ENCODE measurements at places on chromosomes 12 and 14.

DNA sequence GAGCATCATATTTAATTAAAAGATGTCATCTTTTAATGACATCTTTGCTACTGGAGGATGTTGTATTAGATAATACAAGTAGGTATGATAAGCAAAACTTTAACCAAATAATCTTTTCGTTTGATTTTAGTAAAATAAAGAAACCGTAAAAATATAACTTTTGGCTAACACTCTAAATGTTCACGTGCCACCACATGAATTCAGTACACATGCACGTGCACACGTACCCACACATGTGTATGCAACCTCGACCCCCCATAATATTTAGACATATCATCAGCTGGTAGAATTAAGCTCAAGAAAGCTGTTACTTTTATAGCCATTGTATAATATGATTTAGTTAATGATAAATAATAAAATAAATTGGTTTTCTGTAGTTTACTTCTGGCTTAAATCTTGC, 566.6 kb upstream of the FBXO33 start:
- DNase-seq, result no peak

DNA sequence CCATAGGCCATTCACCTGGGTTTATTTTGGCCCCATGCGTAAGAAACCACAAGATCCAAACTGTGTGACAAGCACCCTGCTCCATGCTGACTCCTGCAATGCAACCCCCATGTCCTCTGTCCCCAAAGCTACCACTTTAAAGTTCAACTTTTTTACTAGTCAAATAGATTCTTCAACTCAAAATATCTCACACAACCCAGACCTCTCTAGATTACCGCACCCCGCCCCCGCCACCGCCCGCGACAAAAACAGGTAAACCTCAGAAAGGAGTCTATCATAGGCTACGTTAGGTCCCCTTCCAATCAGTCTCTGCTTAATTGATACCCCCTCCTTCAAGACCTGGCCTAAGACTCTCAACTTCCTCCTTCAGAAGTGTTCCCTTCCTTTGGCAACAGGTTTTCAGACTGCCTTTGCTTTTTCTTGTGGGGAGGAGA, 2.2 kb downstream of the ZFP36L1 start:
- DNase-seq, result no peak

DNA sequence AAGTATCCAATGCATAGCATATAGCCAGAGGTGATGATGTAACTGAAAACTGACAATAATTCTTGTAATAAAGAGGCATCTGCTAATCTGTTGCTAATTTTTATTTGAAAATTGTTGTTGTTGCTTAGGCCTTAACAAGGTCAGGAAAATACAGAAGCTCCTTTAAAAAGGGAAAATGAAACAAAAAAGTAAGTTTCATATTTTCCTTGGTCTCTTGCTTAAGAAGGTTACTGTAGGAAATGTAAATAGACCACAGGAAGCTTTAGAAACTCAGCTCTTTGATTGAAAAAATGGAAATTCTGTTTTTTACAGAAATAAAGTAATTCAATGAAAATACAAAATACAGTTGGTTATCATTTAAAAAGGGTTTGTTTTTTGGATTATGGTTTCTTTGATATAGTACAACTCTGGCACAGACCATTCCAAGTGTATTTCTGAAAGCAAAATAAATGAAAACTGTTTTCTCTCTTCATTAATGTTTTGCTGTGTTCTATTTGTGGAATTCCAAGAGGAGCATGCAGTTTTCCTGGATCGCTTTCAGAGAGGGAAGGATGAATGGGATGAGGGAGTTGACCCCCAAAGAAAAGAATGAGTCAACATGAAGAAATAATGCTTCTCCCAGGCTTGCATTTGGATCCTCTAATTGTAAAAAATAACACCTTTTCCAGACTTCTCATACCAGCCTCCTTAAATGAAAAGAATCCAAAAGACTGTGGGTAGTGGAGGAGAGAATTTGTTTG, 398.0 kb upstream of the FAR2 start:
- no peak for DNase-seq

DNA sequence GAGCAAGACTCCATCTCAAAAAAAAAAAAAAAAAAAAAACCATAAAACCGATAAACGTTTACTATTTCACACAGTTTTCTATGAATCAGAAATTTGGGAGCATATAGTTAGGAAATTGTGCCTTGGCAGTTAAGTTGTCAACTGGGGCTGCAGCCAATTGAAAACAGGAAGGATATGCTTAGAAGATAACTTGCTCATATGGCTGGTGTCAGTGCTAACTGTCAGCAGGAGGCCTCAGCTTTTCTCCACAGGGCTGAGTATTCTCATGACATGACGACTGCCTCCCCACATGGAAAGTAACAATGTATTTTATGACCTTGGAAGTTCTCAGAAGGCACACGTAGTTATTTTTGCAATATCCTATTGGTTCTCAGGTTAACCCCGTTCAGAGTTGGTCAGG, 29.6 kb upstream of the OR5AU1 start:
- DNase-seq, result no peak

- DNase-seq, result no peak
Measured at GRCh38 chr14:64704743-64705380, 638 bp downstream of the PLEKHG3 start.

GRCh38 chr12:48198672-48198971, 4.5 kb downstream of the OR10AD1 start:
- no peak for DNase-seq

DNA sequence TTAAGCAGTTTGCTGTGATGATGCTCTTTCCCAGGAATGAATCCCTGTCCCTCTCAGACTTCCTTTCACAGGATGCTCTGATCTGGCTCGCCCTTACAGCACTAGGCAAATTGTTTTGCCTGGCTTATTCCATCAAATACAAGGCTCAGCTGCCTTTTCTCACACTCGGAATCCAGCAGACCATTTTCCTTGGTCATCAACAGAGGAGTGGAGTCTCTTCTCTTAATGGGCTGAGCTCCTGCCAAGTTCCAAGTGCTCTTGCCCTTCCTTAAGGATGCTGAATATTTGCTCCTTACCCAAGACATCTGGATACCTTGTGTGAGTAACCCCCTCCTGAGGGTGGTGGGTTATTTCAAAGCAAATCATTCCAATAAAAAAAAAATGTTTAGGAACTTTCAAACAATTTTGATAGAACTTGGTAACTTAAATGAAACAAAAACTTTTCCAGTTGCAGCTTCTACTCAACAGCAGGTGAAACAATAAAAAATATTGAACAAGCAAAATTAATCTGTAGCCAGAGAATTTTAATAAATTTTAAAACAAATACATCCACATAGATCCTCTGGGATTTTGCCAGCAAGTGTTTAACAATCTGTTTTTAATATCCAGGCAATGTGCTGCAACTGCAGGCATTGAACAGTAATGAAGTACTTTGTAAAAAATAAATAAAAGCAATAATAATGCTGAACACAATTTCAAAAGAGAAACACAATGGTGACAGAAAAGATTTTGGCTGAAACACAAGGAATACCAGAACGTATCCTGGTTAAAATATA, 264.0 kb upstream of the FAR2 start:
- no peak for DNase-seq

DNA sequence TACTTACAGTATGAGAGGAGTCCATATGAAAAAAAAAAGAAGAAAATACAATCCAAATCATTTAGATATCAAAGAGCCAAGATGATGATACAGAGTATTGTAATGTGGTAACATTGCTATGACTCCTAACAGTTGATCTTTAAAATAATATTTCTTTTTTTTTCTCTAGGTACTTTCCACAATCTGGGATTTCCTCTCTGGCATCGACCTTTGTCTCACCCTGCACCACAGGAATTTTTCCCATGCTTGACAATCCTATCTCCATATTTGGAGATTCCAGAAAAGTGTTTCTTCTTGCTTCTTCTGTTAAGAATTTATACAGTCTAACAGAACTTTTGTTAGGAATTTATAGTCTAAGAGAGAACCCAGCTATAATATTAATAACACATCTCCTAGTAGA, 184.4 kb downstream of the ITPR2 start:
- peak; percentile 79 for DNase-seq

DNA sequence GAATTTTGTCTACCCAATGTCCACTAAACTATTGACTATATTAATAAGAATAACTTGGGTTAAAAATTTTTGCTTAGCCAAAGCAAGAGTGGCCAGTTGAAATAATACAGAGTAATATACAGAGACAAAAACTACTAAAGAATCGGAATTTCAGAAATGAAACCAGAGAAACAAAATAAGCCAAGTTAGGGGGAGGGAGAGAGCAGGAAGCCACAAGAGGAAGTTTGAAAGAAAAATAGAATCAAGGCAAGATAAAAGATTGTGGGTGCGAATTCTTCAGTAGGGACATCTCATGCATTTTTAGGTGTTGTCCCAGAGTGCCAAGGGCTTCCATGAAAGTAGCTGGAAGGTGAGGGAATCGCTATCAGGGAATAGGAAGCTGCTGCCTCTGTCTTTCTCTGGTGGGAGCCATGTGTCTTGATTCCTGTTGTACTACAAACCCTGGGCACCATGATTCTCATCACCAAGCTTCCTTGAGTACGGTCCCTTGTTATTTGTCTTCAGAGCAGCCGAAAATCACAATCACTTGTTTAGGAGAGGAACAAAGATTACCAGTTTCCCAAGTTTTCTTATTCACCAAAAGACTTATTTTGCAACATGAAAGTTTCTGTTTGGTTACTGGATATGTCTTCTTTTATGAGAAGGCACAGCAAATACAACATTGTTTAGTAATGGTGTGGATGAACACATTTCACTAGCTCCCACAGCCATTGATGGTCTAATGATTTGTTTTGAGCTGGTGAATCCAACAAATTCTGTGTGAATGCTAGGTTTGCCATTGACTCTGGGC, 16.7 kb downstream of the NEUROD4 start:
- DNase-seq, result no peak

DNA sequence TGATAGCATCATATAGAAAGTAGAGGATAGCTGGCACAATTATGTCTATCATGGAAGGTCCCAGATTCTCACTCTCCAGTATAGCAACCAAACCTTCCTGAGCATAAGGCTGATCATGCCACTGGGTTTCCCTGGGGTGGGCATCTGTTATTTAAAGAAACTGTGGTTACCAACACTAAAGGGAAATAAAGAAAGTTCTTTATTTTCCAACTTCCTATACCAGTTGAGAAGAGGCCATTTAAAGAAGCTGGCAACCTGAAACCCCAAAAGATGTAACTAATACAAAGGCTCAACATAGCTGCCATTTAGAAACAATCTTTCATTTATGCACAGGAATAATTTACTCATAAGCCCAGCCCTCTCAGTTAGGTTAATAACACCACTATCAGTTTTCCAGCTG, 3.1 kb downstream of the BCAT1 start:
- DNase-seq, result no peak

DNA sequence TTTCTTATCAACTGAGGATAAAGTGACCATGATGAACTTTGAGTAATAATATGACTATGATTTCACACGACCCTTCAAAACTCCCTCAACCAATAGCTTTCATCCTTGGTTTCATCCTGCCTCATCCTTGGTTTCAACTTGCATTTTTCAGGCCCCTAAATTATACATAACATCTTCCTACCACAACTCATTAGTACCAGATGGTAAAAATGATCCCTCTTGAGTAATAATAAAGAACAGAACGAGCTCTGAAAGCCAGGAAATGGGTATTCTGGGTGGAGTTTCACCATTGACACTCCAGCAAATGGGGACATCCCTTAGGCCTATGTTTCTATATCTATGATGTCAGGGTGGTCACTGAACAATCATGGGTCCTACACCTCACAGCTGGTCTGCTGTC, 72.1 kb upstream of the LMNTD1 start:
- DNase-seq, result no peak

GRCh38 chr14:101737414-101738339, 23.8 kb upstream of the PPP2R5C start:
- DNase-seq, result no peak

DNA sequence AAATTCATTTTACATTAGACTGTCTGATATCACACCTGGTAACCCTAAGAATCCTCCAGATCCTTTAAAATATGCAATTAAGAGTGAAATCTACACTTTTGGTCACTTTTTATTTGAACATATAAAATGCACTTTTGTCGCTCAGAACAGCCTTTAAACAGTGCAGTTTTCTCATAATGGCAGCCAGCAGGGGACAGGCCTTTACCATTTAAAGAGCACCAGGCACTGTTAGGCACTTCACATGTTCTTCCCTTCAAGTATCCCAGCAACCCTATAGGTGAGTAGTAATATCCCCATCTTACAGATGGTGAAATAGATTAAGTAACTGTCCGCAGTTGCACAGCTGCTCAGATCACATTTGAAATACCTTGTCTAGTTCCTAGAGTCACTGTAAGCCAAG, 11.3 kb upstream of the SAMD4A start:
- DNase-seq, result no peak

- DNase-seq, result no peak
Measured at GRCh38 chr14:70808416-70809224, 693 bp downstream of the MAP3K9 start.

GRCh38 chr12:88493636-88494035, 86.6 kb downstream of the KITLG start:
- DNase-seq, result peak; percentile 18

DNA sequence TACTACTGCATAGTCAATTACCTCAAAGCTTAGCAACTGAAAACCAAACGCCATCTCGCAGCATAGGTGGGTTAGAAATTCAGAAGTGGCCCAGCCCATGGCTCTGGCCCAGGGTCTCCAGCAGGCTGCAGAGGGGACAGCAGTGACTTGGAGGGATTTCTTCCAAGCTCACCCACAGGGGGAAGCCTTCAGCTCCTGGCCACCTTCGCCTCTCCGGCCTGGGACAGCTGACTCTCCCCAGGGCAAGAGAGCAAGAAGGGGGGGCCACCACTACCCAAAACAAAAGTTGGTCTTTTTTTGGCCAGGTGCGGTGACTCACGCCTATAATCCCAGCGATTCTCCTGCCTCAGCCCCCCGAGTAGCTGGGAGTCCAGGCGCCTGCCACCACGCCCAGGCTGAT, 32.2 kb upstream of the ANKRD9 start:
- no peak for DNase-seq

DNA sequence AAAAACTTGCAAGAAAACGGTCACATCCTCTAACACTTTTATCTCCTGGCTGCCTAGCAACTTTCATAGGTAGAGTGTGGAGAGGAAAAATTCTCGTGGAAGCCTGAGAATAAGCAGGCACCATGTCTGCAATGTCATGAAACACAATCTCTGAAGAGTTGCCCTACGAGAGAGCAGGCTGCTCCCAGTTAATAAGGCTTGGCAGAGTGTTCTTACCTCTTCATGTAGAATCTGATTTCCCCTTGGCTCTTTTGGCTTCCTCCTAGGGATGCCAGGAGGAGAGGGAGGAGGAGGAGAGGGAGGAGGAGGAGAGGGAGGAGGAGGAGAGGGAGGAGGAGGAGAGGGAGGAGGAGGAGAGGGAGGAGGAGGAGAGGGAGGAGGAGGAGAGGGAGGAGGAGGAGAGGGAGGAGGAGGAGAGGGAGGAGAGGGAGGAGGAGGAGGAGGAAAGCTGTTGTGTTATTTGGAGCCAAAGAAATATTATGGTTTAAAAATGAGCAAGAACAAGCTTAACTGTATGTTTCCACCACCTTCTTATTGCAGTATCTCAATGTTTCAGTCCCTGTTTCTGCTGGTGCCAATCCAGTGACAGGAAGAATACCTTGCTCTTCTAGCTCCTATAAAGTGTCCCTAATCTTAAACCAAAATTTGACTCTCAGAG, 52.9 kb downstream of the EGLN3 start:
- DNase-seq, result no peak

- no peak for DNase-seq
Measured at GRCh38 chr12:1473418-1473817, 121.0 kb downstream of the FBXL14 start.

- no peak for DNase-seq
Measured at GRCh38 chr12:70217416-70217815, 25.8 kb upstream of the CNOT2 start.

Measured in amniotic stem cell (primary cell).